ENCODE measurements at places on chromosomes 6 and 20. TPM values are rescaled to one million over a fixed set of nuclear protein-coding genes. Genes with fewer than 3 reads are reported as not detected.

Gene SOX18
- total RNA-seq, result 36.8 TPM

Gene MAVS
- 34.8 TPM for total RNA-seq

Gene DPPA5
- total RNA-seq, result not detected

Gene ADGRF5
- total RNA-seq, result 45.9 TPM

- DNase-seq, result no peak
These were observed 290.8 kb downstream of the ZNF217 start for GRCh38 chr20:53302695-53303412.

Gene OSTM1
- 36.6 TPM for total RNA-seq

Gene CHMP4B
- total RNA-seq, result 101 TPM

GRCh38 chr6:35079311-35080000 is 61.7 kb downstream of the TCP11 start:
- DNase-seq, result no peak
